ENCODE measurements at places on chromosomes 7 and 10. TPM values are rescaled to one million over a fixed set of nuclear protein-coding genes. Genes with fewer than 3 reads are reported as not detected.

DNA sequence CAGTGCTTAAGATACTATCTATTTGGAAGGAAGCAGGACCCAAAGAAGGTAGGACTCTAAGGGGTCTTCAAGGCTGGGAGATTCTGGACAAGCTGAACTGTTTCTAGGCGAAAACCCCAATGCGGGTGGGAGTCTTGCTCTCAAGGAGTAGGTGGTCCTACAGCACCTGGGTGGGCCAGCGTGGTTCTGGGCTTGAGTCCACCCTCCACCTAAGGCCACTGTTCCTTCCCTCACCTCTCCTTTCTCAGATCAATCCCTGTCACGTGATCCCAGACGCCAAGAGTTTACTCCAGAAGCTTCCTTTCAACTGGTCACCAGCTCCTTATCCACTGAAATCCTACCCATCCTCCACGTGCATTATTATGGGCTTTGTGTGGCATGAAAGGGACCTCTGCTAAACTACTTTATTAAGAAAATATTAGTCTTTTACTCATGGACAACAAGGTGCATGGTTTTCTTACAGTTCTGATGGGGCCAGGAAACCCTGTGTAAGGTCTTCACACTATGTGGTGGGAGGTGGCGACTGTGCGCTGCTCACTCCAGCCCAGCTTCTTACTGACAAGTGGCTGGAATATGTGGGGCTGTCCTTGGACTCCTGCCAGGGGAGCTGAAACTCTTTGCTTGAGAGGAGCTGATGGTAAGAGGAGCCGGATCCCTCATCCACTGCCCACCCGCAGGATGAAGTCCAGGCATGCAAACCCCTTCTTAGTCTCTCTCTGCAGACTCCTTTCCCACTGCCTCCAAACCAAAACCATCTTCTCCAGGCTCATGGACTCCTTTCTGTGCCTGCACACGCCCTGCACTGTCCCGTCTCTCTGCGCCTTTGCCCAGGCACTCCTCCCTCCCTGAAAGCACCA, 1.6 kb downstream of the ZNF746 start:
- peak; percentile 62 for DNase-seq

DNA sequence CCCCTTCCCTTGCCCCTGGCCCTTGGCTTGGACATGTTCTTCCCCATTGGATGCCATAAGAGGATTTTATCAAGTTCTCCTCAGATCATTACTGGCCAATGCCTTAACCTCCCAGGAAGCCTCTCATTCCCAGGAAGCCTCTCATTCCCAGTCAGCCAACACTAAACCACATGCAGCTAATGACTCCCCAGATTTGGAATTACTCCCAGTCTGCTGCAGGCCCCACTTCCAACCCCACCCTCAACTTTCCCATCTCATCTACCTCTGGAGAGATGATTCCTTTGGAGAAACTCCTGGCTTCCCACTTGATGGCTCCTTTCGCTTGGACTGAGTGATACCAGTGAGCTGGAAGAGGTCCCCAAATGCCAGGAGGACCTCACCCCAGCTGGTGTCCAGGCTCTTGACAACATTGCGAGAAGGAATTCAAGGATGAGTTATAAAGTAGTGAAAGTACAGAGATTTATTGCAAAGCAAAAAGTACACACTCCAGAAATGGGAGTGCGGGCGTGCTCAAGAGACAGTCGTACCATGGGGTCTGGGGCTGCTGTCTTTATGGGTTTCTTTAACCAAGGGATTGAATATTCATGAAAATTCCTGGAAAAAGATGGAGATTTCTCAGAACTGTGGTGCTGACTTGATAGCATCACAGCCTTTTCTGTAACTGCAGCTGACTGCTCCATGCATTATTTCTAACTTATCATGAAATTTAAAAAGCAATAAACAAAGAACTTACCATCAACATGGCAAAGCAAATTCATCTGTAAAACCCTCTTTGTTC, 117.2 kb upstream of the ADCY1 start:
- no peak for DNase-seq

GRCh38 chr10:60490013-60490412, 100.3 kb upstream of the ANK3 start:
- no peak for DNase-seq

GRCh38 chr10:98101366-98101765, 33.1 kb upstream of the R3HCC1L start:
- no peak for DNase-seq

GRCh38 chr10:90018819-90019218, 317.4 kb downstream of the KIF20B start:
- no peak for DNase-seq

GRCh38 chr10:73338801-73339368, 19.8 kb downstream of the CFAP70 start:
- no peak for DNase-seq

- no peak for DNase-seq
Observed at GRCh38 chr7:94176694-94177200, 172.6 kb upstream of the BET1 start.

DNA sequence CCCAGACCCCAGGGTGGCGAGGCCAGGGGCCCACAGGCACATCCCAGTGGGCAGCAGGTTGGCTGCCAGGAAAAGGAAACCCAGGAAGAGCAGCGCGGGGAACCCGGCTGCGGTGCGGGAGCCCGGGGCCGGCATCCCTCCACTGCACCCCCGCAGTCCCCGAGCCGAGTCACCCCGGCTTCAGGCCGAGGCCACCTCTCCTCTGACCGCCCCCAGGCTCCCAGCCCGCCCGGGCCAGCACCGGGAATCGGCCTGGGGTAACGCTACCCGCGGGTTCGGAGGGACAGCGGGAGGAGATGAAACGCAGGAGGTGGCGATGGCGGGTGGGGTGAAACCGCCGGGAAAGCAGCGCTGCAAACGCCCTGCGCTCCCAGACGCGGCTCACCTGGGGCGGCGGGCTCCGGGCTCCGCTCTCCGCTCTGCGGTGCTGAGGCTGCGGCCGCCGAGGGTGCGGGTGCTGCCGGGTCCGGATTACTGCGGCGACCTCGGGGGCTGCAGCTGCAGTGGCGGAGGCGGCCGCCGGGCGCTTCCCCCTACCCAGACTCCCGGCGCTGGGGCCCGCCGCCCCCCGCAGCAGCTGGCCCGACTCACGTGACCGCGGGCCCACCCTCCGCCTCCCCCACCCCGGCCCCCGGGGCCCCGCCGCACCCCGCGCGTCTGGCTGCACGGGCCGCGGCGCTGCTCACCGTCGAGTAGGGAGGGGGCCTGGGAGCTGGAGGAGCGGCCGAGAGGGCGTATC, at the start of gene SCRN1:
TSS of gene SCRN1 (minus strand) at position 545 of the 739 bp plus-strand sequence. CDS start 20,734 bp downstream, outside the sequence.
- DNase-seq = peak; percentile 45

DNA sequence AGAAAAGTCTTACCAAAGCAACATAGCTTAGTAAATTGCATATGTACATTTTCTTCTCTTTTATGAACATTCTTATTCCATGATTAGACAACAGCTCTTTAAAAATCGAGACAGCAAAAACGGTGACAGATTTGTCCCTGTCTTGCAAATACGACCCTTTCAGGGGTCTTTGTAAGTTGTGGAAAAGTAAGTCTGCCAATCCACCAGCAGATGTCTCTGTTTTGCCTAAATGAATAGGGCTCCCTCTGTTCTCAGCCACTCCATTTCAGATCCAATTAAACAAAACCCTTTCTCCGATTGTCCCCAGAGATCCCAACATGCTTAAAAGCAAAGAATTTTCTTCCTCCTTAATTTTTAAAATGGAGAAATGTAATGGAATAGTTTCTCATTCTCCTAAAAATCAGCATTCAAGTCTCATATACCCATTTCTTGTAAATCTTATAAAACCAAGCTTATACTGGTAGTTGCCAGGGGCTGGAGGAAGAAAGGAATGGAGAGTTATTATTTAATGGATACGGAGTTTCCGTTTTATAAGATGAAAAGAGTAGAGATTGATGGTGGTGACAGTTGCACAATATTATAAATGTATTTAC, 61.0 kb upstream of the NFE2L3 start:
- DNase-seq = no peak

GRCh38 chr7:142000244-142000643, 4.6 kb downstream of the MGAM start:
- DNase-seq = no peak

DNA sequence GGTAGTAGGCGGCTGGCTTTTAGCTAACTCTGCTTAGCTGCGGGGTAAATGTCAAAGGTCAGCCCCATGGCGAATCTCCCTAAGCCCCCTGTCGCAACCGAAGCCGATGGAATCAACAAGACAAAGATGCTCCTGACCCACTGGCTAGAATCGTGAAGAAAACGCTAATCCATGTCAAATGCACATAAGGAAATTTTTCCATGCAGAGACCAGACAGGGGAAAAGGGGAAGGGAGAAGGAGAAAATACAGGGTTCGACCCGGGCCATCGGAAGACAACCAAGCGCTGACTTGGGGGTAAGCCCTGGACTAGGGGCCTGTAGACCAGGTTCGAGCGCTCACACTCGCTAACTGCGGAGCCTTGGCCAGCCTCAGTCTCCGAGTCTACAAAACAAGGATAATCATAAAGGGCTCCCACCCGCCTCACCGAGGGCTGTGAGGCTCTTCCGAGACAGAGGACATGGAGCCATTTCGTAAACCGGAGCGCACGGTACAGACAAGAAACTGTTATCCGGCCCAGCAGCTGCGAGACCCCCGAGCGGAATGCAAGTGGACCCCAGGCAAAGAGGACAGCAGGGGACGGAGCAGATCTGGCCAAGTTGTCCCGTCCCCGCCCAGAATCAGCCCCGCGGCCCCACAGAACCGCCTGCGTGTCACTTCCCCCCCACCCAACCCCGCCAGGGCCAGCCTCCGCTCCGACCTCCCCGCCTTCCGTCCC, 507 bp downstream of the SAR1A start:
- DNase-seq = no peak

DNA sequence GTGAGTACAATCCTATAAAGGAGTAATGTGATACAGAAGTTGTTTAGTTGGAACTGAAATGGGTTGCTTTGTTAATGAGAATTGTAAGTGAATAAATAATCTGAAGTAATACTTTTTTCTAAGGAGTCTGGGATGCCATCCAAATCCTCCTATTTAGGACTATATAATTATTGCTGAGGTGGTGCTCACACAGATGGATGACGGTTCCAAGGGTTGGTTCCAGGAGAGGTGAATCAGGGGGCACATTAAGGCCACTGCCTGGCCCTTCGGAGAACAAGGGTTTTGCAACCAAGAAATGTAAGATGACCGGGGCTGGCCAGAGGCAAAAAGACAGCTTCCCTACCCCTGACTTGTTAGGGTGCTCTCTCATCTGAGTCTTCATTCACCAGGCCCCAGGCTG, 352.7 kb downstream of the PHTF2 start:
- DNase-seq = no peak

MMS19 gene
- 110 TPM for total RNA-seq

CCDC172 gene
- total RNA-seq = not detected

PSMC2 gene
- 88.6 TPM for total RNA-seq

PTN gene
- 4.0 TPM for total RNA-seq

All from transverse colon (tissue), 4 donors.